Left lobe of liver (tissue), 2 donors: ENCODE measurements at places on chromosomes 6 and 20. TPM values are rescaled to one million over a fixed set of nuclear protein-coding genes. Genes with fewer than 3 reads are reported as not detected.

Gene MYL9
- total RNA-seq, result 22.8 TPM

Gene ZBP1
- total RNA-seq, result 0.08 TPM

Gene SAMD10
- total RNA-seq, result 3.5 TPM

Gene PRSS35
- not detected for total RNA-seq

Gene KHDC1L
- total RNA-seq, result not detected

Gene ME1
- 13.7 TPM for total RNA-seq

Gene SNX5
- total RNA-seq, result 29.2 TPM

Gene IL20RA
- total RNA-seq, result 0.60 TPM

Gene MUC21
- not detected for total RNA-seq

Gene KIAA0408
- 0.13 TPM for total RNA-seq

Gene ACTL10
- 0.20 TPM for total RNA-seq

Gene PLA2G7
- 1.7 TPM for total RNA-seq

Gene ADAM33
- 0.48 TPM for total RNA-seq

Gene GRM1
- total RNA-seq, result not detected

Gene TXLNB
- total RNA-seq, result 0.10 TPM

Gene TREM2
- total RNA-seq, result 0.28 TPM

Gene RAB32
- total RNA-seq, result 13.6 TPM

Gene ADGRG6
- 84.4 TPM for total RNA-seq

Gene FAM110A
- total RNA-seq, result 1.7 TPM
